ENCODE measurements at places on chromosomes 11 and 22.

DNA sequence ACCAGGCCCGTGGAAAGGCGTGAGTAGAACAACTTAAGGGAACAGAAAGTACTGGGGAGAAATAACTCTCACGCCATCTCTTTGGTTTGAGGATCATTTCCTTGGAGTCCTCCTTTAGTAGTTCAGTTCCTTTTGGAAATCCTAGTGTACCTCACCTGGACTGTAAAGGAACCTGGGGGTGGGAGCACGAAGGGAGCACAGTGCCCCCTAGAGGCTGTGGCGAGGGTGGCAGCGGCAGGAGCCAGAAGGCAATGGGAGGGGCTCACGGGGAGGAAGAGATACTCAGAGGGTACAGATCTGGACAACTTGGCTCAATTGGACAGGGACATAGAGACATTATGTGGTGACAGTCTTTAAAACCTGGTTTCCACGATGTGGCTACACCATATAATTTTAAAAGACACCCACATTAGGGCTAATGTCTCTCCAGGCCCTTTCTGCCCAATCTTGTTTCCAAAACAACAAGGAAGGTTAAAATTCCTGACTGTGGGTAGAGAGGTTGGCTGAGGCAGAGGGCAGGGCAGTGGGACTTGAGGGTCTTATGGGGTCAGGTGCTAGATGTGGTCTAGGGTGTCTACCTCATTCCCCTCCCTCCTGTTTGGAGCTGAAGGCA lies 87.0 kb downstream of the CSNK2A3 start:
- DNase-seq: peak; percentile 44

GRCh38 chr11:119368121-119369034 lies 13.1 kb downstream of the USP2 start:
- peak; percentile 6 for DNase-seq

DNA sequence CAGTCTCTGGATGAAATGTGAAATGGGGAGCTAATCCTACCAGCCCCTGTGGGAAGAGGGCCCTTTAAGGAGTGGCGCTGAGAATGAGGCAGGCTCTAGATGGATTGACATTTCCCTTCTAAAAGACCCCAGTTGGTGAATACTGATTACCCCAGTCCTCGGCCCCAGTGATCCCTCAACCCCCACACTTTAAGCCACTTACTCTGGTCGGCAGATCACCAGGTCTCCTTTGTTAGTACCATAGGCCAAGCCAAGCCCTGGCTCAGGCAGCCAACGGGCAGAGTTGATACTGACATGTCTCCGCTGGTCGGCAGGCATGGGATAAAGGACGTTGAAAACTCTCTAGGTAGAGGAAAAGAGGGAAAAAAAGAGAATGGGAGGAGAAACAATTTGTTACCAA lies 26.1 kb upstream of the CHRM4 start:
- DNase-seq: no peak

DNA sequence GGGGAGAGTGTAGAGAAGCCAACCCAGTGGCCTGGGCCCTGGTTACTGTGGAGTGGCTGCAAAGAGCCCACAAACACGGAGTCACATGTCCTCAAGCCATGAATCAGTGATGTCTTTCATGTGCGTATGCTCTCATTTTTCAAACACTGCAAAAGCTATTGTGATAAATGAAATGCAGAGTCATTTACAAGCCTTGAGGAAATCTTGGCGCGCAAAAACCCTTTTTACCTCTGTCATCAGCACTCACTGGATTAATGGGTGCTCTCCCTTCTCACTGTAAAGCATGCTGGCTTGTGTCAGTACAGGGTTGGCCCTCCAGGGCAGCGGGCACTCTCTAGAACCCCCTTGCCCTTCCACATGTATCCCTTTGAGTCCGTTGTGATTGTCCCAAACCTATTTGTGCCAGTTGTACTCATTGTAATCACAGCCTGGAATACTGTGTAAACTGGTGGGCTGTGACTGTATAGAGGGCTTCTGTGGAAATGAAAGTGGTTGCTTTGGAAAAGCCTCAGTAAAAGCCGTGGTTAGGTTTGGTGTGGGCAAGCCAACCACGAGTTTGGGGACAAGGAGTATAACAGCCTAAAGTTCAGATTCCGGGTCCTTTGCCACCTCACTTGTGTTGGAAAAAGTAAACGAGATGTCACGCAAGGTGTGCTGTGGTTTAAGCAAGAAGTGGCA lies 10.4 kb downstream of the GNAZ start:
- no peak for DNase-seq

All from COR-L47 (cell line).